ENCODE measurements at places on chromosomes 1 and 21. TPM values are rescaled to one million over a fixed set of nuclear protein-coding genes. Genes with fewer than 3 reads are reported as not detected.
A peak's percentile ranks its signal among the peaks of the same experiment; 100 is the strongest.

TLR5 gene
- polyA plus RNA-seq: 0.60 TPM

ITGB2 gene
- polyA plus RNA-seq: 60.5 TPM

DMBX1 gene
- not detected for polyA plus RNA-seq

- peaks cover 25% of the 10 kb centered on the region for H3K4me1 ChIP-seq
- H3K27me3 ChIP-seq: no peaks in the 10 kb centered on the region
- H3K27ac ChIP-seq: peak overlapping the region; percentile 74
- no peaks in the 10 kb centered on the region for H3K36me3 ChIP-seq
These were observed 82.0 kb upstream of the ROR1 start for GRCh38 chr1:63691701-63692425.

- H3K27me3 ChIP-seq: no peaks in the 10 kb centered on the region
- H3K36me3 ChIP-seq: no peaks in the 10 kb centered on the region
- H3K4me1 ChIP-seq: no peaks in the 10 kb centered on the region
- peak overlapping the region; percentile 14 for H3K27ac ChIP-seq
- DNase-seq: no peak
These were observed 22.5 kb upstream of the DPYD start for GRCh38 chr1:97943354-97943753.

Measured in sigmoid colon (tissue), 7 donors.